ENCODE measurements at places on chromosomes 7 and 10.

DNA sequence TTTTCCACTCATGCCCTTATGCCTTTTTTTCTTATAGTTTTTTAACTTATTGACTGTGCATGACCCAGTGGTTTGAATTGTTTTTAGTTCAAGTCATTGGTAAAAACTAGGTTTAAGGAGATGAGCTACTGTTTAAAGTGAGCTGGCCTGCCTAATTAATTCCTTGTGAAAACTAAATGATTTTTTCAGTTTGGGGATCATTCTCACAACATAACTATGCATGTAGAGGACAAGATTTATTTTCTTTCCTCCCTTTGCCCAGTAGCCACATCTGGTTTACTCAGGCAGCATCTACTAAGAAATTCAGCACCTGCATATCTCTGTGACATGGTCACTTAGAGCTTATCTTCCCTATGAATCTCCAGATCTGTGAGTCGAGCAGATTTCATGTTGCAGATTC lies 1.7 kb downstream of the ADO start:
- DNase-seq: no peak

DNA sequence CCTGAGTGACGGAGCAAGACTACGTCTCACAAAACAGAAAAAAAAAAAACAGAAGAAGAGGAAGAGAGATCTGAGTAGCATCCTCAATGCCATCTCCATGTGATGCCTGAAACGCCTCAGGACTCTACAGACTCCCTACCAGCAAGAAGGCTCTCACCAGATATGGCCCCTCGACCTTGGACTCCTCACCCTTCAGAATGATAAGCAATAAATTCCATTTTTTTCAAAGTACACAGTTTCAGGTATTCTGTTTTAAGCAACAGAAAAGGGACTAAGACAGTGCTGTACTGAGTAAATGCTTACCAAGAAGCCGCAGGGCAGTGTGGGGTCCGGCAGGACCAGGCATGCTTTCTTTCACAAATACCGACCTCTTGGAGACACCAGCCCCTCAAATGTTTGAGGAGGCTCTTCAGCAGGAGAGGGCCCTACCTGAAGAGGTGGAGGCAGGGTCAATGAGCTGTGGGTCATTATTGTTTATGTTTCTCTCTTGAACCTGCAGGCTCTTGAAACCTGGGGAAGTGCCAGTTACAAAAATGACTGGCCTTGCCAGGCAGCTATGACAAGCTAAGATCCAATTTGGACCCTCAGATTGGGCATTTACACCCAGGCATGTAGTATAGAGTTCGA lies 204.1 kb upstream of the LYZL1 start:
- DNase-seq: no peak

DNA sequence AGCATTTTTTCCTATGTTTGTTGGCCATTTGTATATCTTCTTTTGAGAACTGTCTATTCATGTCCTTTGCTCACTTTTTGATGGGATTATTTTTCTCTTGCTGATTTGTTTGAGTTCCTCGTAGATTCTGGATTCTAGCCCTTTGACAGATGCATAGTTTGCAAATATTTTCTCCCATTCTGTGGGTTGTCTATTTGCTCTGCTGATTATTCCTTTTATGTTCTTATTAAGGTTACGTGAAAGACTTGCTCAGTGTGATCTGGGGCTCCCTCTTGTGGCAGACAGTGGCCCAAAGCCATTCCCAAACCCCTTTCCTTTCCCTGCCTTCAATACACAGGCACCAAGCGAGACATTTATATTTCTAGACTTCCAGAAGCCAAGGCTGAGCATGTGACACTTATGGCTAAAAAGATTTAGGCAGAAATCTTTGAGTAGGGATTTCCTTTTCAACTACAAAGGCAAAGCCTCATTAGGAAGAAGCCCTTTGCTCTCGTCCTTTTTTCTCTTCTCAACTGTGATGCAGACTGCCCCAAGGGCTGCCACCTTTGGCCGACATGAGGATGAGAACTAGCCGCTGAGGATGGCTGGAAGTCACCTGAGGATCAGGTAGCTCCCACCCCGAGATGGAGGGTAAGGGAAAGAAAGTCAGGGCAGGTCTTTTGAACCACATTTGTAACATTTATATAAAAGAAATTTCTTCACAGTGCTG lies 23.6 kb downstream of the ST8SIA6 start:
- peak; percentile 43 for DNase-seq

- no peak for DNase-seq
These were observed 235.4 kb downstream of the RPS24 start for GRCh38 chr10:78269060-78269459.

GRCh38 chr7:66557214-66558200 lies 71.2 kb upstream of the KCTD7 start:
- peak; percentile 46 for DNase-seq

DNA sequence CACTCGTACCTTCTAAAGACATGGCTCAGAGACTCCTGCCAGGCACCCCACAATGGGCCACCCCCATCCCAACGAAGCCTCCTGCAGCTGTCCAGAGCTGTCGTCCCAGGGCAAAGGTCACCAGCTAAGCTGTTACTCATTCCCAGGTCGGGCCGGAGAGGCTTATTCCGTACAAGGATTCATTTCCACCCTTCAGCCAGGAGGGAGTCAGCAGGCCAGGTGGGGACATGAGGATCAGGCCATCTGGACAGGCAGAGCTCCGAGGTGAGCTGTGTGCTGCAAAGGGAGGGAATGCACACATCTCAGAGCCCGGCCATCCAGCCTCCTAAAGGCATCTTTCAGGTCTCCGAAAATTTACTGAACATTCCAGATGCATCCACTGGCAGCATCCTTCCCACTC lies 63.9 kb upstream of the NANOS1 start:
- DNase-seq: no peak

Data from stimulated activated CD8-positive, alpha-beta memory T cell treated with anti-CD3 and anti-CD28 coated beads, Interleukin-4, amount 100 ng/mL, for 1 hour (primary cell).